ENCODE measurements at places on chromosomes 3 and 15.

- no peak for DNase-seq
Measured at GRCh38 chr3:44962621-44963393, 13.2 kb downstream of the ZDHHC3 start.

- DNase-seq: no peak
Measured at GRCh38 chr3:149575213-149575960, 82.4 kb downstream of the WWTR1 start.

- peak; percentile 30 for DNase-seq
Measured at GRCh38 chr15:94524565-94524964, 293.2 kb downstream of the MCTP2 start.

DNA sequence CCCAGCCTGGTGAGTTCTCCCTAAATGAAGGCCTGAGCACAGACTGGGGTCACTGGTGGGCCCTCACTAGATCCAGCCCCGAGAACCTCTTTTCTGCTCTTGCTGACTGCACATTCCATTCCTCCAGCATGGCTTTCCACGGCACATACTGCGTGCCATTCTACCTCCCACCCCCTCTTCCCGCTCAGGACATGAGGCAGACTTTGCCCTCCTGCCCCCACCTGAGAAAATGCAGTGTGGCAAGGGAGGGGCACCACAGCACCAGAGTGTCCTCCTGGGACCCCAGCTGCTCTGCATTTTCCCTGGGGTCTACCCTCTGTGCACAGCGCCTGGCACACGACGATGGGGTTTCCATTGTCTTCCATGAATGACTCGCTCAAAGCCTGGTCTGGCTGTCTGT lies 6.1 kb upstream of the SLCO2A1 start:
- no peak for DNase-seq

- no peak for DNase-seq
Measured at GRCh38 chr3:188700501-188700900, 471.3 kb upstream of the TPRG1 start.

- no peak for DNase-seq
Measured at GRCh38 chr3:107651782-107652181, 129.0 kb downstream of the BBX start.

DNA sequence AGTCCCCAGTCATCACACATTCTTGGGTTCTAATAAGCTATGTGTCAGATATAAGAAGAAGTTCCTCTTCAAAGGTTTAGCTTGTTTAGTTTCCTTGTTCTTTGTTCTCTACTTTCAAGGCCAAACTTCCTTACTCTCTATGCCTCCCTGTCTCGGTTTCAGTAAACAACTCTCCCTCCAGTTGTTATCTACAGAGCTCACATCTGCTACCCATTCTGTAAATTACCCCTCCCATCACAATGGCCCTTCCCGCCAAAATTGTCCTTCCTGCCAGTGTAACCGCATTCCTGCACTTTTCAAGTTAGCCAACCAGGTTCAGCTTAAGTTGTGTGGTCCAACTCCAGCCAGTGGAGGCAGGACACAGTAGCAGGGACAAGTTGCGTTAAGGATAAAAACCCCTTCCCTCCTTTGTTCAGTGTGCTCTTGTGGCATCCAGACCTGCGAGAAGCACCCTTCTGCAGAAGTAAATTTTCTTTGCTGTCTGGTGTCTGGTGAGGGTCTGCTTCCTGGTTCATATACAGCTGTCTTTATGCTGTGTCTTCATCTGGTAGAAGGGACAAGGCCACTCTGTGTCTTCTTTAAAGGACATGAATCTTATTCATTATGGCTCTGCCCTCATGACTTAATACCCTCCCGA lies 342.1 kb upstream of the GRM7 start:
- no peak for DNase-seq

- no peak for DNase-seq
Measured at GRCh38 chr15:71752604-71753289, 57.6 kb upstream of the NR2E3 start.

- no peak for DNase-seq
Measured at GRCh38 chr3:122907471-122907870, 112.6 kb downstream of the SLC49A4 start.

- no peak for DNase-seq
Measured at GRCh38 chr15:52006702-52007340, 12.2 kb upstream of the MAPK6 start.

- DNase-seq: no peak
Measured at GRCh38 chr15:38461066-38461833, 7.3 kb downstream of the FAM98B start.

DNA sequence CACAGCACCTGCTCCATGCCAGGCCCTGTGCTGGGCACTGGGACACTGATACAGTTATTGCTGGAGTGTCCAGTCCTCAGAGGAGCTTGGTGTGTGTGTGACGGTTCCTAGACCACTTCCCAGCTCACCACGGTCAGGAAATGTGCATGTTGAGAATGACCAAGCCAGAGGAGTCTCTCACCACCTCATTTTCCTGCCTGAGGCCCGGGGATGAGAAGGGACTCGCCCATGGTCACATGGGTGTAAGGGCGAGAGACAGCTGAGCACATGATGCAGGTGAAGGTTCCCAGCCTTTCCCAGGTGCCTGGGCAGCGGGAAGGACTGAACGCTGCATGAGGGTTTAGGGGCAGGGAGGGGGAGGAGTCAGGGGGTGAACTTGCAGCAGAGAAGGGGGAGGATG lies 180.9 kb upstream of the TLE3 start:
- no peak for DNase-seq

- DNase-seq: no peak
Measured at GRCh38 chr3:65811892-65812291, 226.8 kb downstream of the MAGI1 start.

DNA sequence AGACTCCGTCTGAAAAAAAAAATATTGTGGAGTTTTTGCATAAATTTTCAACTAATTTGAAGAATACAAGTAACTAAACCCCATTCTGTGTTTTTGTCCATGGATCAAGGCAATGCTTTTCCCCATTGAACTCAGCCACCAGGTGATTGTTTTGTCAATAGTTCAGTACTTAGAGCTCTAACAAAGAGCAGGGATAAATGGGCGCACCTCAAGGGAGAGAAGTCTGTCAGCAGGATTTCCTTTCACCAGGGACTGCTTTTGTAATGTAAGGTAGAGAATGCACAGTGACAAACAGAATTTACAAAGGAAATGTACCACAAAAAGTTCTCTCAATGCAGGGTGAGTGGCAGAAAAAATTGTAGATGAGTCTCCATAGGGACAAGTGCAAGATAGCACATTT lies 10.8 kb upstream of the ATP13A5 start:
- DNase-seq: no peak

- no peak for DNase-seq
Measured at GRCh38 chr3:109122690-109123089, 4.8 kb upstream of the MORC1 start.

GRCh38 chr3:38985981-38986380 lies 65.8 kb downstream of the SCN11A start:
- DNase-seq: no peak

DNA sequence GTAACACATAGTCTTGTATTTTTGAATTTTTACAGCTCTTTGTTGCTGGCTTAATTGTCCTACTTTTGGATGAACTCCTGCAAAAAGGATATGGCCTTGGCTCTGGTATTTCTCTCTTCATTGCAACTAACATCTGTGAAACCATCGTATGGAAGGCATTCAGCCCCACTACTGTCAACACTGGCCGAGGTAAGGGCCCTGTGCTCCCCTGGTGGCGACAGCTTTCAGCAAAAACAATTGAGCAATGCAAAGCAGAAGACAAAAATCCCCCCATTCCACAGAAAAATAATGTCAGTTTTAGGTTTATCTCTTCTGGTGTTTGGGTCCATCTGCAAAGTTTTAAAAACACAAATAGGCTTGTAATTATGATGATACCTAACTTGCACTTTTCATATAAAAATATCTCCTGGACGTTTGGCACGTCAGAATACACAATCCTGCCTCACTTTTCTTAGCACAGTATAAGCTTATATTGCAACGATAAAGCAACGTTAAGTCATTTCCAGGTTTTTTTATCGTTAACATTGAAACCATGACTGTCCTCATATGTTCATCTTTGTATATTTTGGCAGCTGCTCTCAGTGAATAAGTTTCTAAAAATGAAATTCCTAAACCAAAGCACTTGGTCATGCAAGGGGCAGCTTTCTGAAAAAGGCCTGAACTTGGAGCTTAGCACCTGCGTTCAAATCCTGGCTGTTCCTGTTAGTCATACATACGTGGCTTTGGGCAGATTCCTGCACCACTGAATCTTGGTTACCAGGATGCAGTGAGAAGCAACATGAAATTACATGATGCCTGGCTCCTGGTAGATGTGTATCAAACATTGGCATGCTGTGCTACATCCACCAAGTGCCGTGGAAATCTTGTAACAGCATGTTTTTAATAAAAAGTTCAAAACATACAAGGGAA lies 8.5 kb downstream of the SEC61A1 start:
- DNase-seq: peak; percentile 85

GRCh38 chr3:26675336-26675735 lies 52.8 kb downstream of the LRRC3B start:
- DNase-seq: no peak
